ENCODE measurements at places on chromosomes 1 and 21.

- no peak for DNase-seq
Measured at GRCh38 chr1:36748466-36748865, 265.8 kb upstream of the CSF3R start.

DNA sequence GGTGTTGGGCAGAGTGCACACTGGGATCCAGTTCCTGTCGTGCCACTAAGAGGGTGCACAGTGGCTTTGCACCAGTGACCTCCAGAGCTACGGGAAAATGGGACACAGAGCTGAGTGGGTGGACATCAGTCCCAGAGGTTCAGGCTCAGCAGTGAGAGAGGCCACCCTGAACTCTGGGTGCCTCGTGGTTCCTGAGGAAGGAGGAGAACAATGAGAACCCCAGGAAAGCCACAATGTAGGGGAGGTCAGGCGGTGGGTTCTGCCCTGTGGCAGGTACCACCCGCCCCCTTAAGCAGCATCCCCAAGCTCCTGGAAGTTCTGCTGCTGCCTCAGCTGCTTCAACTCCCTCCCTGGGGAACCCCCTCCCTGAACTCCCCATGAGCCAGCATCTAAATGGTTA is 112.2 kb downstream of the GRIK3 start:
- DNase-seq = no peak

DNA sequence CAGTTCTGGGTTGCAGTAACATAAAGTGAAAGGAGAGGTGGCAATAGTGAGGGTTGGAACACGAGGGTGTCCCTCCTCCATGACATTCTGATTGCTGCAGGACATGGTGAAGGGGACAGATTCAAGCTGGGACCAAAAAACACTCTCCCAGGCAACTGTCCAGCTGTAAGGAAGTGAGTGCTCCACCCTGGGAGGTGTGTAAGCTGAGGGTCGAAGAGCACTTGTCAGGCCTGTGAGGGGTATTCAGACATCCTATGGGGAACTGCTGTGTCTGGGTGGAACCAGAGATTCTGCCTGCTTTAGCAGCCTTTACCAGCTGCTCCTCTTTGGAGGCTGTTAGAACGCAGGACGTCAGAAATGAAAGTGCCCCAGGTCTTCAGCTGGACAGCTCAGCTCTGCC is 212.1 kb downstream of the TRABD2B start:
- DNase-seq = no peak

DNA sequence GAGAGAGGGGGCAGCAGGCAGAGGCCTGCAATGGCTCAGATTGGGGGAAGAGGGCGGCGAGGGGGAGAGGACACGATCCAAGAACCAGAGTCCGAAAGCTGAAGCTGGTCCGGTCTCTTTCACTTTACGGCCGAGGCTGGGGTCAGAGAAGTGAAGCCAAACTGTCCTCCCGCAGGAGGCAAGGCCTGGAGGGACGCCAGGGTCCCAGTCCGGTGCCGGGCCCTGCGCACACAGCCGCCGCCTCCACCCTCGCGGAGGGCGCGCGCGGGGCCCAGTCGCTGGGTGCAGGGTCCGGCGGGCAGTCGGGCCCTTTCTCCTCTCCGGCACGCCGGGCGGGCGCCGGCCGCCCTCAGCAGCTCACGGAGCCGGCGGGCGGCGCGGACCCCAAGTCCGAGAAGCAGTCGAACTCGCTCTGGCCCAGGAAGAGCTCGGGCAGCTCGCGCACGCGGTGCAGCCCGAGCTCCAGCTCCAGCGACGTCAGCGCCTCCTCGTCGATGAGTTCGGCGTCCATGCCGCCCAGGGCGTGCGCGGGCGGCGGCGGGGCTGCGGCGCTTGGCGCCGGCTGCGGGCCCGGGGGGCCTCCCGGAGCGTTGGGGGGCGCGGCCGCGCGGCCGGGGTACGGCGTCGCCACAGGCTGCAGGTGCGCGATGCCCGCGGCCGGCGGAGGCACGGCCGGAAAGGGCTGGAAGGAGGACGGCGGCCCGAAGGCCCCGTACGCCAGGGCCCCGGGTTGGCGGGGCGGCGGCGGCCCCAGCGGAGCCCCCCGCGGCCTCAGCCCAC is 749 bp downstream of the CITED4 start:
- DNase-seq = no peak

GRCh38 chr1:207959141-207959825 is 48.4 kb upstream of the CD34 start:
- no peak for DNase-seq

- DNase-seq = no peak
Measured at GRCh38 chr21:31343680-31344480, at the start of gene TIAM1. Gene TIAM1, minus strand, starts transcription at chr21:31344261. Its CDS starts 77,289 bp downstream, at chr21:31266972.

DNA sequence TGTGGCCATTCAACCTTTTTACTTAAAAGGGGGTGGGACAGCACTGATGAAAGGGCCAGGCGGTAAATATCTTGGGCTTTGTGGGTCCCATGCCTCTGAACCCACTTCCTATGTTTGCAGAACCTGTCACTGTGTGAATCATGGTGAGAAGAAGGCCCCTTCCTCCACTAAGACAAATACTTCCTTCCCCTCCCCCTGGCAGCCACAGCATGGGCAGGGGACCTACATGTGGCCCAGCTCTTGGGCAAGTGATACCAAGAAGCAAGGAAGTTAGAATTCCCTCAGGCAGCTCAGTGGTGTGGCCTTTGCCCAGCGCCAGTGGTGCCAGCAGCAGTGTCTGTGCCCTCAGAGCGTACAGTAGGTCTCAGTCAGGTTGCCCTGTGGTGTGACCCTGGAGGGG is 168.6 kb downstream of the TRIM33 start:
- DNase-seq = no peak

DNA sequence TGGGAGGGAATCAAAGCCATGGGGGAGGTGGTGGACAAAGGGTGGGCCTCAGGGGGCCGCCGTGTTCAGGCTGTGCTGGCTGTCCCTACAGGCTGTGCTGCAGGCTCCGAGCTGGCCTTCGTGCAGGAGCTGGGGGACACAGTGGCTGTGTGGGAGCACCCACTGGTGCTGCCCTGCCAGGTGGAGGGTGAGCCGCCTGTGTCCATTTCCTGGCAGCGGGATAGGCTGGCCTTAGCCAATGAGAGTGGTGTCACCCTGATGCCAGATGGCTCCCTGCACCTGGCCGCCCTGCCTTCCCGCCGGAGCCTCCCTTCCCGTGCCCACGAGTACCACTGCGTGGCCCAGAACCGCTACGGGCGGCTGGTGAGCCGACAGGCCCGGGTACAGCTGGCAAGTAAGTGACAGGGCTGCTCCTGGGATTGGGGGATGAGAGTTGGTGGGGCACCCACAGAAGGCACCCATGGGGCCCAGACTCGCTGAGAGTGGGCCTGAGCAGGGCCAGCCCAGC is 20.2 kb downstream of the SLC27A3 start:
- no peak for DNase-seq

DNA sequence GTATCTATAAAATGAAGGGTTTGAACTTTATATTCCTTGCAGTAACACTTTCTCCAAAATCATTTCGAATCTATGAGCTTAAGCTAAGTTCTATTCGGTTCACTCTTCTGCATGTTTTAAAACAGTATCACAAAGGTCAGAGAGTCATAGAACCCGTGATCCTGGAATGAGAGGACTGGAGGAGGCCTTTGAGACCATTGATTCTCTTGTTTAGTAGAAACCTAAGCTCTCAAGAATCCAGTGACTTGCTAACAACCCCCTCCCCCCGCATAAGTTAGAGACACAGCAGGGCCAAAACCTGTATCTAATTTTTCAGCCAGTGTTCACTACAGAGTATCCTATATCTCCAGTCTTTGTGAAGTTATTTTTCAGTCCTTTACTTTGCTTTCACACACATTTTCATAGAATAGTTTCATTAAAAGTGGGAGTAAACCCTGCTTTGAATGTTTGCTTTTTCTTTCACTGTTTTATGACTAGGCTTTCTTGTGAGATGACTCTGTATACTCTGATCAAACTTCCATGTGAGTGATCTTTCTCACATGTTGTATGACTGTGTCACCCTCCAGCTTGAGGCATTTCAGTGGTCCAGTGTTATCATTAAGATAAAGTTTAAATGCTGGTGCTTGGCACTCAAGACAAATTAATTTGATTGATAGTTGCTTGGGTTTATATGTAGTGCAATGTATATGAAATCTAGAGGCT is 275.4 kb upstream of the SGIP1 start:
- no peak for DNase-seq

GRCh38 chr1:86972262-86972661 is 57.8 kb downstream of the HS2ST1 start:
- DNase-seq = no peak

GRCh38 chr1:63743781-63744180 is 30.0 kb upstream of the ROR1 start:
- no peak for DNase-seq

GRCh38 chr1:101198842-101199636 is 37.8 kb upstream of the S1PR1 start:
- DNase-seq = no peak

DNA sequence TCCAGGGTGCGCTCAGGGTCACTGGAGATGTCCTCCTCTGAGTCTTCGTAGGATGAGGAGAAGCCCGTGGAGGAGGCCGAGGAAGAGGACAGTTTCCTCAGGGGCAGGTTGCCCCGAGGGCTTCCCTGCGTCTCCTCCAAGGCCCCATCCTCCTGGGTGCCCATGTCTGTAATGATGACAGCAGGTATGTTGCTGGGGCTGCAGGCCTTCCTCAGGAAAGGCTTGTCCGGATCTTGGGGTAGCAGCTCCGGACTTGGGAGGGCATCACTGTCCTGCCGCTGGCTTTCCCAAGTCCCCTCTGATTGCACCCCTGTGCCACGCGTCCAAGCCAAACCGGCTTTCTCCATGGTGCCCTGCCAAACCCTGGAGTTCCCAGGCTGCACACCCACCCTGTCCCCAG is 3.5 kb downstream of the ITPKB start:
- DNase-seq = no peak

DNA sequence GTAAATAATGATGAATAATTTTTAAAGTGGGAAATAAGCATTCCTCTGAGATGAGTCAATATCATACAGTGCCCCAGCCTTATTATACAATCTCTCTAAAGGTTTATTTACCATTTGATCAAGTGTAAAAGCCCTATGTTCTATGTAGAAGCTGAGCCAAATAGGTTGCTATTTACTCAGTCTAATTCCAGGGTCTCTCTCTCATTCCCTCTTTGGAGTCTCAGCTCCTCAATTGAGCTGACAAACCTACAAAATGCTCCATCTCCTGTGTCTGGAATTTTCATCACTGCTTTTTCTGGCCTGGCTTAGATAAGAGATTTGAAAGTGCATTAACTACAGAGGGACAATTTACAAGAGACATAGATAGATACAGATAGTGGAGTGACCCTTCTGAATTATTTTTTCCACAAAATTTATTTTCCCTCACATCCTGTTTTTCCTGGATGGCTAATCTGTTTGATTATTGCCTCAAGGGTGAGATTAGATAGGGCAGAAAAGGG is 24.8 kb upstream of the USH2A start:
- DNase-seq = no peak

GRCh38 chr1:16371725-16372124 is 4.7 kb downstream of the SZRD1 start:
- no peak for DNase-seq

DNA sequence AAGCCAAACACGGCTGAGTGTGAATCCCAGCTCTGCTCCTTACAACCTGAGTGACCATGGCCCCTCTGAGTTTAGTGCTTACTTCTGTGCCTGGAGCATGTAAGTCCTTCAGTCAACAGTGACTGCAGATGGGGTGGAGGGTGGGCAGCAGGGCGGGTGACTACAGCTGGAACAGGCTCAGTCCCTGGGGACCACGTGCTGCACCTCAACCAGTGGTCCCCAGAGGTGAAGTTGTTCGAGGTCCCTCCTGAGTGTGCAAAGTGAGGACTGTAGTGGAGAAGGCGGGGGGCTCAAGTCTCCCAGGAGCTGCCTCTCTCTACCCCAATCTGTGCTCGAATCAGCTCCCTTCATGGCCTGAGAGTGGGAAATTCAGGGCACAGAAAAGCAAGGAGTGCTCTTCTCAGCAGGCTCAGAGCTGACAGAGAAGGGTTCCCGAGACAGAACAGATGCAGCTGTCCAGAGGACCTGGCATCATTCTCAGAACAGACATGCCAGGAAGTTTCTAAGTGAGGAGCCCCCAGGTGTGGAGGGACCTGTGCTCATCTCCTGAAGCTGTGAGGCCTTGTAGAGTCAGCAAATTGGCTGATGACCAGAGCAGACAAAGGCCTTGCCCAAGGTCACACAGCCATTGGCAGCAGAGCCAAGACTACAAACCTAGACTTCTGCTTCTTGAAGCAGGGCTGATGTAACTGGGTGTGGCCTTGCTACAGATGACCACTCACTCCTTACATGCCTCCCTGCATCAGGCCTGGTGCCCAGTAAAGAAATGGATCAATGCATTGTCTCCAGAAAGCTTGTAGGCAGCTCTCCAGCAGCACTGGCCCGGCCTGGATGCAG is 61.7 kb upstream of the EDN2 start:
- DNase-seq = no peak

DNA sequence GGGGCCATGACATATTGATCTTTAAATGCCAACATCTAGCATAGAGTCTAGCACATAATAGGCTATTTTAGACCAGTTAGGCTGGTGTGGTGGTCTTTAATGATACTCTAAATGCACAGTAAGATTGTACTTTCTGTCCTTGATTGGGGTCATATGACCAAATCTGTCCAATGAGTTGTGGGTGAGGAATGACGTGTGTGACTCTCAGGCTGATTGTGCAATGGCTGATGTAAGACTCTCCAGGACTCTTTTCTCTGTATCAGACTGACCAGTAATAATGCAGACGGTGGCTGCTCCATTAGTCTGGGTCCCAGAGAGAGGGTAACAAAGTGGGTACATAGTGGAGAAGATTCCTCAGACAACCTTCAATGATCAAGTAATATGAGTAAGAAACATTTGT is 541.6 kb upstream of the CAMK1G start:
- DNase-seq = no peak

- DNase-seq = no peak
Measured at GRCh38 chr1:97489834-97490233, 431.0 kb downstream of the DPYD start.

GRCh38 chr1:187456446-187456845 is 627.7 kb downstream of the PLA2G4A start:
- no peak for DNase-seq

DNA sequence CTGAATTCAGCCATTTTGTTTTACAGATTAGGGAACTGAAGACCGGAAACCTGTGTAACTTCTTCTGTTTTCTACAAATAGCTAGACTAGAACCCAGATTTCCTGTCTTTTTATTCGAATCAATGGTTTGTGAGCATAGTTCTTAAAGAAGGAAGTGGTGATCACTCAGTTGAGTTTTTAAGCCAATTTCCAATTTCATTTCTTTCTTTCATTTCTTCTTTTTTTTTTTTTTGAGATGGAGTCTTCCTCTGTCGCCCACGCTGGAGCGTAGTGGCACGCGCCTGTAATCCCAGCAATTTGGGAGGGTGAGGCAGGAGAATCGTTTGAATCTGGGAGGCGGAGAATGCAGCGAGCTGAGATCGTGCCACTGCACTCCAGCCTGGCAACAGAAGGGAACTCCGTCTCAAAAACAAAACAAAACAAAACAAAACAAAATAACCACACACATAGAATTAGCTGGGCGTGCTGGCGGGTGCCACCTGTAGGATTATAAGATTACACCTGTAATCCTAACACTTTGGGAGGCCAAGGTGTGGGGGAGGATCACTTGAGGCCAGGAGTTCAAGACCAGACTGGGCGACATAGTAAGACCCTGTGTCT is 3.0 kb upstream of the MDM4 start:
- DNase-seq = no peak

GRCh38 chr1:247445526-247446356 is 12.2 kb downstream of the OR2B11 start:
- DNase-seq = no peak

Measured in GOT3 (cell line).